Bronchus fibroblast of lung (primary cell): ENCODE measurements at places on chromosomes 3 and 15. TPM values are rescaled to one million over a fixed set of nuclear protein-coding genes. Genes with fewer than 3 reads are reported as not detected.

CCK gene
- 2.7 and 2.9 TPM in 2 replicates for total RNA-seq

MESP2 gene
- 0.45 and 1.3 TPM in 2 replicates for total RNA-seq

OXTR gene
- total RNA-seq = 7.3 and 7.6 TPM in 2 replicates

IGSF10 gene
- total RNA-seq = 0.15 and 0.17 TPM in 2 replicates

ZNF80 gene
- not detected in 2 replicates for total RNA-seq

GPX1 gene
- total RNA-seq = 639 and 677 TPM in 2 replicates

IQGAP1 gene
- total RNA-seq = 111 and 122 TPM in 2 replicates

FSTL1 gene
- 332 and 334 TPM in 2 replicates for total RNA-seq

CD96 gene
- total RNA-seq = not detected in 2 replicates

RASSF1 gene
- total RNA-seq = 36.3 and 38.7 TPM in 2 replicates

GTF2A2 gene
- total RNA-seq = 27.6 and 38.0 TPM in 2 replicates

SI gene
- total RNA-seq = not detected in 2 replicates

TGM4 gene
- total RNA-seq = 0.15 and 0.17 TPM in 2 replicates

POPDC2 gene
- total RNA-seq = not detected in 2 replicates

ETFA gene
- 75.5 and 85.6 TPM in 2 replicates for total RNA-seq
